ENCODE measurements at places on chromosomes 12 and 14.

GRCh38 chr12:15726027-15726877 is 62.9 kb downstream of the EPS8 start:
- no peak for DNase-seq

GRCh38 chr12:68393417-68393816 is 61.3 kb upstream of the MDM1 start:
- DNase-seq = no peak

GRCh38 chr14:90088176-90088575 is 26.4 kb downstream of the KCNK13 start:
- DNase-seq = no peak

DNA sequence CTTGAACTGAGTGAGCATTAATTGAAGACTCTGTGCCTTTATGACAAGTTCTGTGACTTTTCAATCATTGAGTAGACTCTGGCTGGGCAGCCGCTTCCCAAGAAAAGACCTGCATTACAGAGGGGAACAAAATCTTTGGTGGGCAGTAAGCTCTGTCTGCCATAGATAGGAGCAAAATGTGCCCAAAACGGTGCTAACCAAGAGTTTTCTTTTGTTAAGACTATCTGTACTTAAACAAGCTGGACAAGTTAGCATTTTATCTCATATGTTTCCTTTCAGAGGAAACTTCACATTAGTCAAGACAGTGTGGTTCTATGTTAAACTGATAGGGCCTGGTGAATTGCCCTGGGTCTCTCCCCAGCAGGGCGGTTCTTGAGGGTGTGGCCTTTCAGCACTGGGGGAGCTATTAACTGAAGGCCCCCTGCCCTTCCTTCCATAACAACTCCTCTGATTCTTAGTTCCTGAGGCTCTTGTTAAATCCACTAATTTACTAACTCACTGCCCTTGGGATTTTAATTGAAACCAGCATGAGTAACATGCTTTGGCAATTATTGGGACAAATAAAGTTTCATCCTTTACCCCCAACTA is 219.6 kb downstream of the KTN1 start:
- DNase-seq = no peak

DNA sequence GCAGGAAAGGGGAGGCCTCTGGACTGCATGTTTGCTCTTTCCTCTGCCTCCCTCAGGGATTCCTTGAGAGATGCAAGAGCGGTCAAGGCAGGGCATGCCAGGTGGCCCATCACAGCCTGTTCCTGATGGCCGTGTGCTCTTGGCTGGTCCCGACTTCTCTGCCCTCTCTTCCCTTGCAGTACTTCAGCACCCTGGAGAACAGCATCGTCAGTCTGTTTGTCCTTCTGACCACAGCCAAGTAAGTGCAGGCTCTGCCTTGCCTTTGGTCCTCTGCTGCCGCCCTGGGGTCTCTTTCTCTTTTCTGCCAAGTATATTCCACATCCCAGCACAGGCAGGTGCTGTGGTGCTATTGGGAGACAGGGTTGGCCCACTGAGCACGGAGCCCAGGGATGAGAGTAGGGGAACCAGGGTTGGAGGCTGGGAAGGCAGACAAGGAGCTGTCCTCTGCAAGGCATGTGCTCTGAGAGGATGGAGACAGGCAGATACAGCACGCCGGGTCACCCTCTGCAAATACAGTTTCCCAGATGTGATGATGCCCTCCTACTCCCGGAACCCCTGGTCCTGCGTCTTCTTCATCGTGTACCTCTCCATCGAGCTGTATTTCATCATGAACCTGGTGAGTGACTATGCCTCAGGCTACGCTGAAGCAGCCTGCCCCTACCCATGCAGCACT is 51.9 kb downstream of the TPCN1 start:
- DNase-seq = peak; percentile 22

DNA sequence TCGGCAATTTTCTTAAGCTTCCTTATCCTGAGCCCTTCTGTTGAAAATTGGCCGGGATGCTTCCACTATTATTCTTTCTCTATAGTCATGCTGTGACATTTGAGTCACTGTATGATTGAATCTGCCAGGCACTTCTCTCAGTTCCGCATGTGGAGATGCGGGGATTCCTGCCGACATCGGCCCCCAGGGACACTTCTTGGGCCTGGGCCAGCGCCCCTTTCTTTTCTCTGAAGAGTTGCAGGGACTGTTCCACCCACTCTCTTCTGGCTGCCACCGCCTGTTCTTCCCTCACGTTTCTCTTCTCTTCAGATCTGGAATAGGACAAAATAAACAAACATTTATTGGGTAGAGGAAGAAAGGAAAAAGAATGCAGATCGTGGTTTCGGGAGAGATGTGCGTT is 310.1 kb downstream of the ETNK1 start:
- DNase-seq = peak; percentile 50

GRCh38 chr12:101616027-101616494 is 21.3 kb downstream of the MYBPC1 start:
- no peak for DNase-seq

- no peak for DNase-seq
Observed at GRCh38 chr12:101951002-101951670, 73.8 kb downstream of the DRAM1 start.

DNA sequence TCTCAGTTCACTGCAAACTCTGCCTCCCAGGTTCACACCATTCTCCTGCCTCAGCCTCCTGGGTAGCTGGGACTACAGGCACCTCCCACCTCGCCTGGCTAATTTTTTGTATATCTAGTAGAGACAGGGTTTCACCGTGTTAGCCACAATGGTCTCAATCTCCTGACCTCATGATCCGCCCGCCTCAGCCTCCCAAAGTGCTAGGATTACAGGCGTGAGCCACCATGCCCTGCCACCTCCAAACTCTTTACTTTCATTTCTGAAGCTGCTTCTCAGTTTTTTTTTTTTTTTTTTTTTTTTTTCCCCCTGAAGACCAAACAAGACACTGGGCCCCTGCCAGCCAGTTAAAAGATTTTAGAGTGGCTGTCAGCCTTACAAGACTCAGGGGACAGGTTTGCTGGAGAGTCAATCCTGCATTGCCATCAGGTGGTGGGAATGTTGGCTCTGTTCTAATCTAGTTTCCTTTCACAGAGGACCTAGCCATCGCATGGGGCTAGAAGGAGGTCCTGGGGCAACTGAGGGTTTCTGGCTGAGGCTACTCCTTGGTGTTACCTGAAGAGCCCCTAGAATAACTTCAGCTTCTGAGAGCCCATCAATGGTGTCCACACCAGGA is 37.4 kb upstream of the HIGD1C start:
- no peak for DNase-seq

GRCh38 chr12:14239935-14240872 is 125.3 kb upstream of the ATF7IP start:
- no peak for DNase-seq

- DNase-seq = no peak
Observed at GRCh38 chr12:13595536-13596443, 385.6 kb downstream of the GRIN2B start.

DNA sequence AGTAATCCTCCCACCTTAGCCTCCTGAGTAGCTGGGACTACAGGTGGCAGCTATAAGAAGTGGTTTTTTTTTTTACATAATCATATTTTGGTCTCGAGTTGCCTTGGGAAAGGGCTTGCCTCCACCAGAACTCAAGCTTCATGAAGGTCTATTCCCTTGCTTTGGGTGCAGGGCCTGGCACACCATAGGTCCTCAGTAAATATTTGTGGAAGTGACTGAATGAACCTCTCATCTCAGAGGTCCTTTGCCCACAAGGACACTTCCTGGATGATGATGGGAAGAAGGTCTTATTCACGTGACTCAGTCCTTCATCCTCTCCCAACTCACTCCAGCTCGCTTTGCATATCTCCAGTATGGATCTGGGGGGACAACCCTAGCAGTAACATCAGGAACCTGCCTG is 114.0 kb upstream of the MED13L start:
- no peak for DNase-seq

DNA sequence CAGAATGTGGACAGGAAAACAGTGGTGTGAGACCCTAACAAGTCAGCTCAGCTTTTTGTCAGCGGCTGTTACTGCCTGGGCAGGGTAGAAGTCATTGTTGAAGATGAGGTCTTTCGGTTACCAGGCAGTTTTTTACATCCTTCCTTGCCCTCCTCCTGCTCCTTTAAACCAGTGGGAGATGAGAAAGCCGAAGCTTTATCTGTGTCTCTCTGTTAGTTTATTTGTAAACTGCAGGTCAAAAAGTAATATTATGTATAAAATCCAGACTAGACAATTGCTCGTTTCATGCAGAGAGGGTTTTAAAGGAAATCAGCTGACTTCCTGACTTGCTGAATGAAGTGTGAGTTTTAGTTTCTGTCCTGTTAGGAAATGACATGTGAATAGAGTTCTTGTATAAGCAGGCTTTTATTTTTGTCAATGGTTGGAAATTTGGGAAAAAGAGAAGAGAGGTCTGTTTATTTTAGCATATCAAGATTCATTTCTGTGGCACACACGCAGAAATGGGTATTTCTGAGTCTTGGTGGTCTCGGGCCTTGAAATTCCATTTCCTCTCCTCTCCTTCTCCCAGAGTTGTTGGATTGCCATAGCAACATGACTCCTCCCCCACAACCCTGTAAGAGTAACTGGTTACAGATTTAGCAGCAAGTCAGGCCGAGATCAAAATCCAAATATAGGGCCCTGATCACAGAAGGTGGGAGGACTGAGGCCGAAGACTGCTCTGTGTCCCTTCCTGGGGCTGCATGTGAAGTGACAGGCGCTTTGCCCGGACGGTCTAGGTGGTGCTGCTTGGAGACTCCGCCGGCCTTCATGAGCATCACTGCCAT is 60.8 kb downstream of the SAMD4A start:
- DNase-seq = peak; percentile 55
